ENCODE measurements at places on chromosomes 3 and 15.

- no peak for DNase-seq
Observed at GRCh38 chr3:56894881-56895431, 93.2 kb upstream of the ARHGEF3 start.

GRCh38 chr15:71313806-71314205 is 198.5 kb downstream of the THSD4 start:
- no peak for DNase-seq

- DNase-seq = no peak
Observed at GRCh38 chr3:36714343-36715086, 49.8 kb downstream of the DCLK3 start.

GRCh38 chr15:36557364-36557763 is 22.1 kb upstream of the CDIN1 start:
- DNase-seq = no peak

DNA sequence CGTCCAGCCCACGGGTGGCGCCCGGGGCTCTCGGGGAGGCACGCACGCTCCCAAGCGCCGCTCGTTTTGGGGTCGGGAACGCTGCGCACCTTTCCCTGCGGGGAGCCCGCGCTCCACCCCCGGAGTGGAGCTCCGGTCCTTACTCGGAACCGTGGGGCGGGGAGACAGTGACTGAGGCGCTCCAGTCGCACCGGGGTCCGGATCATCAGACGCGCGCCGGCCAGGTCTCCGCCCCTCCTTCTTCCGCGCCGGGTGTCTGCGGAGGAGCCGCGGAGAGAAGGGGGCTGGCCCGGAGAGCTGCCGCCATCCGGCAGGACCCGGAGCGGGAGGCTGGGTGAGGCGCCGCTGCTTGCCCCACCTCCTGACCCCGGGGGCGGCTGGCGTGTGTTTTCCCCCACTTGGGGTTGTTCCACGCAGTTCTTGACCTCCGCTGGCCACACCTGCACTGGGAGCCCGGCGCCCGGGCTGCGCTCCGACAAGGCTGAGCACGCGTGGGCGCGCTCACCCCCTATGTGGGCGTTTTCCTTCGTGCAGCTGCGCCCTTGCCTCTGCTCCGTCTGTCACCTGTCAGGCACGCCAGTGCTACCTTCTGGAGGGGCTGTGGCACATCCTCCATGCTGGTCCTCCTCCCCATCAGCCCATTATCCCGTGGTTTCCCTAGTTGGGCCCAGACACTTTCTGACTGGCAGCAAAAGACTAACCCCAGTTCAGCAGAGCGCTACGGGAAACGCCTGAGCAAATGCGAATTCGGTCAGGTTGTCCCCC is at the start of gene MCF2L2:
Gene MCF2L2 (minus strand): TSS at position 173 of the 765 bp plus-strand sequence. CDS start 642 bp downstream, outside the sequence.
- peak; percentile 15 for DNase-seq

- DNase-seq = no peak
Observed at GRCh38 chr15:84922530-84922929, 38.1 kb downstream of the SLC28A1 start.

GRCh38 chr15:60751985-60752952 is 273.3 kb upstream of the ICE2 start:
- DNase-seq = no peak

- no peak for DNase-seq
Observed at GRCh38 chr15:81195339-81195864, 1.3 kb upstream of the IL16 start.

DNA sequence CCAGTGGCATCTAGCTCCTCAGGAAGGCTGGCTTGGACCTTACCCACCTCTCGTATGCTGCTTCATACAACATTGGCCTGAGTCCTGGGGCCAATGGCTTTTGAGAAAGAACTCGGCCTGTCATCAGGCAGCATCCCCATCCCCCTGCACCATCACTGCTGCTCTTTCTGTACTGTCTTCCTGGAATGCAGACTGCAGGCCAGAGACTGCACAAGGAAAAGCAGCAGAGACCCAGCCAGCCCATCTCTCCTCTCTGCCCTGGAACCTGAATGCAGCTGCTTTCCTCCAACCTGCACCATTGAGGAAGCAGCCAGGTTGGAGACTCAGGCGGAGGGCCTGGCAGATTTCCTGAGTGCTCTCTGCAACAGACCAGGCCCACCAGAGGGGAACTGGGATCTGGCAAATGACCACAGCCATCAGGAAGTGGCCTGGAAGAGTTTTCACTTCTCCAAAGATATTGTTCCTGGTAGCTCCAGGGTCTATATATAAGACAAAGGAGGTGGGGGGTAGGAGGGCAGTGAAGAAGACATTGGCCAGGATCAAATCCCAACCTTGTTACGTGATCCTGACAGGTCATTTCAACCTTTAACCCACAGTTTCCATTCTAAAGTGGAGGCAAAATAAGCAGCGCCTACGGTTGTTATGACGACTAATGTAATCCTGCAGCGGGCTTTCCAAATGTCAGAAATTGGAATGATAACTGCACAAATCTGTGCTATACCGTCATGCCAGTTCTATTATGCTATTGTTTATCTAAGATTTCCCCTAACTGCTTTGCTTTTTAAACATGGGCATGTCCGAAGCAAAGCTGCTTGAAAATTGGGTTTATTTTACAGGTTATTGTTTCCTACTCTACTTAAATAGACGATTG is 24.4 kb upstream of the RAB7A start:
- no peak for DNase-seq

GRCh38 chr15:90869601-90870353 is 1.4 kb downstream of the FURIN start:
- peak; percentile 93 for DNase-seq

GRCh38 chr15:73081321-73081958 is 29.2 kb downstream of the NEO1 start:
- DNase-seq = peak; percentile 27

- no peak for DNase-seq
Observed at GRCh38 chr3:122014741-122015140, 7.3 kb downstream of the ILDR1 start.

- DNase-seq = no peak
Observed at GRCh38 chr3:188320757-188321156, 166.8 kb downstream of the LPP start.

GRCh38 chr3:171376596-171376947 is 83.6 kb downstream of the TNIK start:
- no peak for DNase-seq

GRCh38 chr3:109025896-109026295 is 72.2 kb upstream of the GUCA1C start:
- DNase-seq = no peak

- no peak for DNase-seq
Observed at GRCh38 chr3:43465109-43465508, 156.7 kb downstream of the ANO10 start.

GRCh38 chr15:83912343-83912742 is 258.4 kb downstream of the ADAMTSL3 start:
- DNase-seq = no peak

- DNase-seq = no peak
Observed at GRCh38 chr3:15815696-15816095, 17.9 kb upstream of the ANKRD28 start.

GRCh38 chr3:87161851-87162250 is 65.3 kb upstream of the CHMP2B start:
- no peak for DNase-seq

GRCh38 chr3:57958642-57959422 is 49.4 kb upstream of the FLNB start:
- DNase-seq = peak; percentile 86

DNA sequence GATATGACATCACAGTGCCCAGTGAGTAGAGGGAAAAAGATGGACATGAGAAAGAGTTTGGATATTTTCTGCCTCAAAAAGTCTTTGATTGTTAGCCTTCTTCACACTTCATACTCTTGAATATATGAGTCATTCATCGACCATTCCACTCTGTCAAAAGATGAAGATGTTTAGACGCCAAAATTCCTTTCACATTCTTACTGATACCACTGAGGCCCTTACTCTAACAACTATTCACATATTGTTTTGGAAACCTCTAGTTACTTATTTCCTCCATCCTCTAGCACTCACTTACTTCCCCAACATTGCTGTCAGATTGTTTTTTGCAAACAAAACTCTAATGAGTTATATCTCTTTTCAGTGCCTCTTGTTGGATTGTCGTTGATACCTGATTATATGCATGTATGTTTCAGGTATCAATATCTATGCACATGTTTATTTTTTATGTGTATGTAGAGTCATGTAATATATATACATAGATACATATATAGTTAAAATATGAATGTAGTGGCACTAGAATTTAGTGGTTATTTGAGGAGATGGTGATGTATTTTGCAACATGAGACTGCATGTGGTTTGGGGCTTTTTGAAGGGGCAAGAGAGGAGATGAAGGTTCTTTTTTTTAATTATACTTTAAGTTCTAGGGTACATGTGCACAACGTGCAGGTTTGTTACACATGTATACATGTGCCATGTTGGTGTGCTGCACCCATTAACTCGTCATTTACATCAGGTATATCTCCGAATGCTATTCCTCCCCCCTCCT is 40.0 kb upstream of the OR5H6 start:
- no peak for DNase-seq

DNA sequence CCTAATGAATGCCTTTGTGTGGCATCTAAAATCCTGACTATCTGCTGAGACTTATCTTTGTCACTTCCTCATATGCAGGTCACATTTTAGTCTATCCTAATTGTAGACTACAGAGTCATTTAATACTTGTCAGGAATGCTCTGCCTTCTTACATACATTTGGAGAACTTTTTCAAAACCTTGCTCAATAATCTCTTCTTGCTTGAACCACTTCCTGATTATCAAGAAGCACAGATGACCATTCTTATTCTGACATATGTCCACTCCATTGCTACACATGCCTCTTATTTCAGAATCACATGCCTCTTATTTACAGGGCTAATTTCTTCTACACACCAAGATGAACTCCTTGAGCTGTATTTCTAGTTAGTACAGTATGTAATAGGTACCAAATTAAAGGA is 400.3 kb downstream of the TBC1D5 start:
- DNase-seq = no peak

DNA sequence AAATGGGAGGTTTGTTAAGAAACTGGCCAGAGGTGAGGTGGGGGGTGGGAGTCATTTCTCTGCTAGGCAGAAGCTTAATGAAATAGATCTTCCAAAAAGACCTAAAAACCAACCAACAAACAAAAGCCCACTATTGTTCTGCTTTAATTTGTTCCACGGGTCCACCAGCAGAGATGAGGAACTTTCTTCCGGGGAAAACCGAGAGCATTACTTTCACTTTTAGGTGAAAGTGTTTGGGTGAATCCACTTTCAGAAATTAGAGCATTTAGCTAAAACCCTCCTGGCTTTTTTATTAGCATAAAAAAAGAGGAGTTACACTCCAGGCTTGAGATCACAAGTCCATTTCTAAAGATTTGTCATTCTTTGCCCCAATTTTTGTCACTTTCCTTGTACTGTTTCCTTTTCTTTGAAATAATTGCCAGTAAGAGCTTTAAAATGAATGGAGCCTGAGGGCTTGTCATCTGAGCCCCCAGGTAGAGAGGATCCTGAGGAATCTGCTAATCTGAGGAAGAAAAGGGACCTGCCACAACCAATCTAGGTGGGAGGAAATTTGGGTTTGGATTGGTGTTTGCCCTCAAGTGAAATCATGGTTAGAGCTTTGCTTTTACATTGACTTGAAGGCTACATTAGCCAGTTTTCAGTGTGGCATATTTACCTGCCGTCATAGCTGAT is 667.6 kb downstream of the NAALADL2 start:
- DNase-seq = no peak

DNA sequence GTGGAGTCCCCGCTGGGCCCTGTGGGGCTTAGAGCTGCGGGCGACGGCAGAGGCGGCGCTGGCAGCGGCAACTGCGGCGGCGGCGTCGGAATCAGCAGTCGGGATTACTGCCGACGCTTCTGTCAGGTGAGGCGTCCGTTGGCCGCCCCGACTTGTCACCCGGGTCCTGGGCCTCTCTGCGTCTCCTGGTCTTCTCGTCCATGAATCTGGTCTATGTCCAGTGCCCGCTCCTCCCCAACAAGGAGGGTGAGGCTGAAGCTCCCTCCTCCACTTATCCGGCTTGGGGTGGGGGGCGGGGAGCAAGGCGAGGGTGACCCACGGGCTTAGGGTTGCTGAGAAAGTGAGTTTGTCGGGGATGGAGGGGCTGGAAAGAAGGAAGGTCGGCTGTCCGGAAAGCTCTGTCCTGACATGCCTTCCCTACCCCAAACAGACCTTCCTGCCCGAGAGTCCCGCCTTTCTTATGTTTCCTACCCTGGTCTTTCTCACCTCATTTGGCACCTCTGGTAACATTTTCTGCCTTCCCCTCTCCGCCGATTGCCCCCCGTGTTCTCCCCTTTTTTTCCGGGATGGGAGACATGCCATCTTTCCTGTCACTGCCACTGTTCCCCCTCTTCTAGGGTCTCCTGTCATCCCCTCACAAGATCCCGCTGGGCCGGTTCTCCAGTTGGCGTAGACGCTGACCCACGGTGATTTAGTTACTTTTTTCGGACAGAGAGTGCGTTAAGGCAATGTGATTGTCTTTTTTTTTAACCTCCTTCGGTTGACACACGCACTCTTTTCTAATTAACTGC is 520 bp downstream of the ZNF654 start:
- peak; percentile 23 for DNase-seq

DNA sequence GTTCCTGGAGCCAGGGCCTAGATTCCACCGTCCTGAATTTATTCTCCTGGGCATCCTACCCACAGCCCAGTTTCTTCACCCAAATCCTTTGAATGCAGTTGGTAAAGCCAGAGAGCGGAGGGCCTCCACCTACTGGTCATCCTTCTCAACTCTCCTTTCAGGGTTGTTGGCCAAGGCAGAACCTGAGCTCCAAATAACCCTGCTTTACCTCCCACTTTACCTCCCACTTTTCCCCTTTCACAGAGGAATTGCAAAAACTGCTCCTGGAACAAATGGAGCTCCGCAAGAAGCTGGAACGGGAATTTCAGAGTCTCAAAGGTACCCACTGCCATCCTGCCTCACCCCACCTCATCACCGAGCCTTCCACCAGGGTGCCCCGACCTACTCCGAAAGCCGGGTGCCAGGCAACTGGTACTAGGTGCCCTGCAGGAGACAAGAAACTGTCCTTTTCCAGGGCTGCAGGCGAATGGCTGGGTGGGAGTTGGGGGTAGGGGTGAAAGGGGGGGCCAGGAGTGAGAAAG is 6.8 kb downstream of the SKOR1 start:
- DNase-seq = no peak

DNA sequence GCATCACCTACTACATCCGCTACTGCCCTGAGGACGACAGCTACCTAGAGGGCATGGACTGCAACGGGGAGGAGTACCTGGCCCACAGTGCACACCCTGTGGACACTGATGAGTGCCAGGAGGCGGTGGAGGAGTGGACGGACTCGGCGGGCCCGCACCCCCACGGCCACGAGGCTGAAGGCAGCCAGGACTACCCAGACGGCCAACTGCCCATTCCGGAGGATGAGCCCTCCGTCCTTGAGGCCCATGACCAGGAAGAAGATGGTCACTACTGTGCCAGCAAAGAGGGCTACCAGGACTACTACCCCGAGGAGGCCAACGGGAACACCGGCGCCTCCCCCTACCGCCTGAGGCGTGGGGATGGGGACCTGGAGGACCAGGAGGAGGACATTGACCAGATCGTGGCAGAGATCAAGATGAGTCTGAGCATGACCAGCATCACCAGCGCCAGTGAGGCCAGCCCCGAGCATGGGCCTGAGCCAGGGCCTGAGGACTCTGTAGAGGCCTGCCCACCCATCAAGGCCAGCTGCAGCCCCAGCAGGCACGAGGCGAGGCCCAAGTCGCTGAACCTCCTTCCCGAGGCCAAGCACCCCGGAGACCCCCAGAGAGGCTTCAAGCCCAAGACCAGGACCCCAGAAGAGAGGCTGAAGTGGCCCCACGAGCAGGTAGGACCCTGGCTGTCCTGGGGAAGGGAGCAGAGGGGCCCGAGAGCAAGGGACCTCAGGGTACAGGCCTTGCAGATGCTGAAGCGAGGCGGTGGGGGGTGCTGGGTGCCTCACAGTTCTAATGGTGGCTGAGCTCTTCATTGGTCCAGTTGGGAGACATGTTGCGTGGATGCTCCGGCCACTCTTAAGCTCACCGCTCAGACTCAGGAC is 168.6 kb downstream of the APBA2 start:
- DNase-seq = no peak

- DNase-seq = no peak
Observed at GRCh38 chr3:190089711-190090110, 31.0 kb downstream of the P3H2 start.
